Stimulated activated CD8-positive, alpha-beta memory T cell treated with anti-CD3 and anti-CD28 coated beads, Interleukin-2, amount 100 ng/mL, for 48 hours (primary cell): ENCODE measurements at places on chromosomes 5 and 9.

DNA sequence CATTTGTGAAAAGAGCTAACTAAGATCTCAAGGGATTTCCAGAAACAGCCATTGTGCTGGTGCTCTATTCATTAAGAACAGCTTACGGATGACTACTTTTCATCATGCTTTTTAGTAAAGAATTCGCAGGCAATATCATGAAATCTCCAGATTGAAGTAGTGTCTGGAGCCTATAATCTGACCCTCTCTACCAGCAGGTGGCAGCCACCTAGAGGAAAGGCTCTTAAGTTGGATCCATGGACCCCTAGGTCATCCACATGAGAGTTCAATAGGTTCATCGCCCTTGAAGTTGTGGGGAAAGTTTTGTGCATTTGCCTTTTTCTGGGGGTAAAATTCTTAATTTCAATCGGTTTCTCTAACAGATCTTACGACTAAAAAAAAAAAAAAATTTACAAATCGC, 82.3 kb downstream of the SLC1A3 start:
- DNase-seq, result no peak

GRCh38 chr5:53381-54174, 38.4 kb upstream of the PLEKHG4B start:
- peak; percentile 47 for DNase-seq

GRCh38 chr9:98997604-98998003, 53.9 kb downstream of the COL15A1 start:
- no peak for DNase-seq

GRCh38 chr5:139046551-139046950, 151.6 kb downstream of the SIL1 start:
- no peak for DNase-seq

- DNase-seq, result no peak
These were observed 223.0 kb upstream of the NUDT12 start for GRCh38 chr5:103785569-103785968.

- DNase-seq, result peak; percentile 24
These were observed 43.3 kb upstream of the NCS1 start for GRCh38 chr9:130128733-130129431.

GRCh38 chr5:39652036-39652435, 227.3 kb upstream of the DAB2 start:
- no peak for DNase-seq

DNA sequence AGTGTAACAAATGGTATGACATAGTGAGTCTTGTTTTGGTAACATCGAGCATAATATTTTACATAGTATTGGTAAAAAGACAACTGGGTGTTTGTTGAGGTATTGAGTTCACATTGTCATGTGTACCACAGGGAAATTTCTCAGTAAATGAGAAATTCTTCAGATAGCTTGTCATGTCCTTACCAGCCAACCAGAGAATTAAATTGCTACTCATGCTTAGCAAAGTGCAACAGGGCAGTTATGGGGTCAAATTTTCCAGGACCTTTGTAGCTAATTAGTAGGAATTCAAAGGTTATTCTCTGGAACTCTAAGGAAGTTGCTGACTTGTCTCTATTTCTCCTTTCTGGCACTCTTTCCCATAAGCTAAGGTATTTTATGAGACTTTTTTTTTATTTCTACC, 595.7 kb downstream of the EFNA5 start:
- DNase-seq, result no peak
